Fibroblast of skin of left biceps (primary cell): ENCODE measurements at places on chromosomes 16 and 17.
A peak's percentile ranks its signal among the peaks of the same experiment; 100 is the strongest.

DNA sequence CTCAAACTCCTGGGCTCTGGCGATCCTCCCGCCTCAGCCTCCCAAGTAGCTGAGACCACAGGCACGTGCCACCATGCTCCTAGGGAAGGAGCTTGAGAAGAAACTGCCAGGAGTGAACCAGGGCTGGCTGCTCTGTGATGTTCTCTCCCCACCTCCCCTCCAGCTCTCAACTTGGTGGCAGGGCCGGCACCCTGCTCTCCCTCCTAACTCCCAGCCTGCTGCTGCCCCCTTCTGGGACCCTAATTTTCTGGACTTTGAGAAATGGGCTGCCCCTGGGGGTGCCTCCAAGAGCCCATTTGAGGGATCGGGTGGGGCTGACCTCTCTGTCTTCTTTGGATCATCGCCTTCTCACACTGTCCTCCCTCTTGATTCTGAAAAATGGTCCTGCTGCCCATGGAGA, 14.9 kb upstream of the STAT3 start:
- no peak for DNase-seq

DNA sequence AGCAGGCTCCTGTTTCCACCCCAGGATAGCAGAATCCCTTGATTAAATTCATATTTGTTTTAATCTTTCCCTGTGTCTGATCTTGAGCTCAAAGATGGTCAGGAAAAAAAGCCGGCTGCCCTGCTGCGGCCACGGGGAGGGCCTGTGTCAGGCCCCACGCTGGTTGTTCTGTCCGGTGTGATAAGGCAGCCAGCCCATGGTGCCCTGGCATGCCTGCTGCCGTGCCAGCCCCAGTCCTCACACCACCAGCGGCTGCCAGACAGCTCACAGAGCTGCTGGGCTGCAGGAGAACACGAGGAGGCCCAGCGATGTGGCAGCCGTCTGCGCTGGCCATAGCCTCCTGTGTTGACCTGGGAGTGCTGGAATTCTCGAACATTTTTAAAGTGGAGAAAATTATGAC, 34.7 kb upstream of the BRD7 start:
- no peak for DNase-seq

DNA sequence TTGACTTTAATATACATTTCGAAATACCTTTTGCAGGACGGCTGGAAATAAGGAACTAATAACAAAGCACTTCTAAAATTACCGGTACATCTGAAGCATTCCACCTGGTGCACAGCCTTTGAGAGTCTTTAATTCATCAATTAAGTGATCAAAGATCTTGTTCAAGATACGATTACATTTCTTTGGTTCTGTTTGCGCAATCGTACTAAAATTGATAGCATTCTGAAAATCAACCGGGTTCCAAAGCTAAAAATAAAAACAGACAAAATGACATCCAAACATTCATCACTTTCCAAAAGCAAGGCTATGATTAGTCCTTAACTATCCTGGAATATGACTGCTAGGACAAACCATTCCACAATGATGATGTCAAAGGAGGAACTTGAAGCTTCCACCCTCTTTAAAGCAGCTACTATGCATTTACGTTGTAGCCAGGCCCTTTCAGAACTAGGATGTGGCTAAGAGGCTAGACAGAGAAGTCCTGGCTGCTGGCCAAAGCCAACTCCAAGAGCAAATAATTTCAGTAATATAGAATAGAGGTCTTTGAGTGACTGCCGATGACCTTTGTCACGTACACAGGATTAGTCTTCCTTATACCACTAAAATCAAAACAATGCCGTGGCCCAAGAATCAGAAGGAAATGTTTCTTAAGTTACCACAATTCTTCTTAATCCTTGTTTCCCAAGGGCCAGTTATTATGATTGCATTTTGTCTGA, 299.8 kb upstream of the PSMD7 start:
- DNase-seq: no peak

GRCh38 chr17:35978346-35978745, 3.0 kb downstream of the CCL16 start:
- no peak for DNase-seq

GRCh38 chr16:79493911-79494310, 106.6 kb downstream of the MAF start:
- DNase-seq: no peak

DNA sequence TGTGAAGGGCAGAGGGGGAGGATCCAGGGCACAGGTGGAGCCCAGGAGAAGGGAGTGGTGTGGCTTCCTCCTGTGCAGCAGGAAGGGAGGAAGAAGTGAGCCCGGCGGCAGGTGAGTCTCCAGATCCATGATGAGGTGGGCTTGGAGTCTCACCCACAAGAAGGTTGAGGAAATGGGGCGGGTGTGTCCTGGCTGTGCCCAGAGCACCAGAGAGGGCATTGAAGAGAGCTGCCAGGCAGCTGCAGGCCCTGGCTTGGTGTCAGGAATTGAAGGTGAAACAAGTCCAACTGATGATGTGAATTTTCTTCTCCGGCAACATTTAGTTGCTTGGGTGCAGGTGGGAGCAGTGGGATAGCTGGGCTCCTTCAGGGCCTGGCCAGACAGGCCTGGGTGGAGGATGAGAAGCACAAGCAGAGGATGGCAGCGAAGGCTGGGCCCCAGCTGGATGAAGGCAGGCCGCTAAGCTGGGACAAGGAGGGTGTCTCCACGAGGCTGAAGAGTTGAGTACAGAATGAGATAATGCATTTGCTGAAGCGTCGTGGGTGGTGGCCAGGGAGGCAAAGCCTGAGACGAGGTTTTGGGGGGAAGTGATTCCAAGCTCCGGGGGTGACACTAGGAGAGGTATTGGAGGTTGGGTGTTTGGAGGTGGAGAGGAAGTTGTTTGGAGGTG, 18.3 kb downstream of the NT5M start:
- DNase-seq: no peak

DNA sequence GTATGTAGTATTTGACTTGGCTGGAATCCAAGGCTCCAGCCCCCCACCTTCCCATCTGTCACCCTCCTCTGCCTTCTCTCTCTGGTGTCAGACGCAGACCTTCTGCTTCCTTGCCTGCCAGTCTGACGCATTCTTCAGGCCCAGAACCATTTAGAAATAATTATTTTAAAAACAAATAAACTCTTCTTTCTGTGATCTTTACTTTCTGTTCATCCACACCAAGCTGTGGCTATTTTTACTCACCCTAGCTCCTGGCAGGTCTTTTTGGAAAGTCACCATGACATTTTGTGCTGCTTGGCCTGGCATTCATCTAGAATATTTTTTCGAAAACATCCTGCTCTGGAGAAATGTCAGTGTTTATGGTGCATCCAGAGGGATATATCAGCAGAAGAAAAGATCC, 330.7 kb upstream of the ASIC2 start:
- no peak for DNase-seq

- no peak for DNase-seq
Measured at GRCh38 chr16:20905576-20905975, 5.0 kb downstream of the LYRM1 start.

- DNase-seq: no peak
Measured at GRCh38 chr16:83258366-83258928, 549.3 kb upstream of the HSBP1 start.

- DNase-seq: no peak
Measured at GRCh38 chr17:46191322-46192188, 1.7 kb downstream of the KANSL1 start.

GRCh38 chr16:35146723-35147458, 1687.5 kb downstream of the TP53TG3F start:
- no peak for DNase-seq

- no peak for DNase-seq
Measured at GRCh38 chr17:66790501-66791061, 44.3 kb upstream of the CACNG5 start.

- peak; percentile 88 for DNase-seq
Measured at GRCh38 chr17:77235370-77235941, 94.7 kb downstream of the SEC14L1 start.

DNA sequence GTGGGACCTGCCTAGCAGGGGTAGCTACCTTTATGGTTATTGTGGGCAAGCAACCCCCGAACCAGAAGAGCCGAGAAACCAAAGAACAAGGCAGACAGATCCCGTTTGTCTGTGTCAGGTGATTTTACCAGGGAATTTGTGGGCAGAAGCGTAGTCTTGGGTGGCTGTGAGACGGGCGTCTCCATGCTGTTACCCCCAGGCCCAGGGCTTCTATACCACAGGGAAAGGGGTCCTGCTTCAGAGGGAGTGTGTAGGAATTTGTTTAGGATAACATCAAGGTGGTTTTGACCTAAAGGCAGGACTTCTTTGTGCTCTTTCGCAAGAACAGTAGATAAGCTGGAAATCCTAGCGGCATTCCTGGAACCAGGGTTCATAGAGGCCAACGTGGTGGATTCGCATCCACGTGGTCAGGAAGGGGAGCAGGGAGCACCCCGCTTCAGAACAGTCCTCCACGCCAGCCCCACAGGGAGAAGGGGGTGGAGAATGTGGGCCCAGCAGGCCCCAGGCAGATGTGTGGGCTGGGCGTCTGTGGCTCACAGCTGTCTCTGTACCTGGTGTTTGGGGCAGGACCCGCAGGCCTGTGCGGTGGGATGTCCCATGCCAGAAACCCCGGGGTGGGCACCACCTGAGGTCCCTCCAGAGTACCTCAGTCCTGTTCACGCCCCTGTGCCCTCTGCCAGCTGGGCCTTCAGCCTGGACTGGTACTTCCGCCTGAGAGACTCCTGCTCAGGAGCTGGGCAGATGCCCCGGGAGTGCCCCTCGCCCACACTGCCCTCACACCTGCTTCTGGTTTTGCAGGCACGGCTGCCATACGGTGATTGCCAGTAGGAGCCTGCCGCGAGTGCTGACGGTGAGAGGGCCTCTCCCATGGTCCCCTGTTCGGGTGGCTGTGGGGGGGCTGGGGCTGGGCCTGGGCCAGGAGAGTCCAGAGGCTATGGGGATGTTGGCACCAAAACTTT, 4.1 kb downstream of the DECR2 start:
- no peak for DNase-seq

DNA sequence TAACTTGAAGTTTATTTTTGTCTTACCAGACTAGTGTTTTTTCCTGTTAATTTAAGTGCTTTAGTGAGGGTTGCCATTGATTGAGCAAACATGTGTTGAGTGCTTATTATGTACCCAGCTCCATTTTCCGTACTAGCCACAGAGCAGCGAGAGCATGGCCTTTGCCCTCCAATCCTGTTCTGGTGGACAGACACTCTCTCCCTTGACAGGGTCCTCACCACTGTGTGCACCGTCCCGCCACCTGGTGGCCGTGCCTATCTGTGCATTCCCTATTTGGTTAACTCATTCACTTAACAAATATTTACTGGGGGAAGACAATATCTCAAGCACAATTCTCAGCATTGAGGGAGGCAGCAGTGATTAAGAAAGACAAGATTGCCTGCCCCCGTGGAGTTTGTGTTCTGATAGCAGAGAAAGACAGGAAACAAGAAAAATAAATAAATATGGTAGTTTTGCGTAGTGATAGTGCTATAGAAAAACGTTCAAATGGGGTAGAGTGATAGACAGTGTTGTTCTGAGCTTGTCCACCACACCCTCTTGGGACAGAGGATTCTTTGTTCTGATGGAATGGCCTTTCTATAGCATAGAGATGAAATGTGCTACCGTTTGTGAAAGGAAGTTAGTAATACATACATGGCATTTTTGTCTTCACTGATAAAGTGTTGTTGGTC, 13.0 kb downstream of the CDH13 start:
- no peak for DNase-seq

DNA sequence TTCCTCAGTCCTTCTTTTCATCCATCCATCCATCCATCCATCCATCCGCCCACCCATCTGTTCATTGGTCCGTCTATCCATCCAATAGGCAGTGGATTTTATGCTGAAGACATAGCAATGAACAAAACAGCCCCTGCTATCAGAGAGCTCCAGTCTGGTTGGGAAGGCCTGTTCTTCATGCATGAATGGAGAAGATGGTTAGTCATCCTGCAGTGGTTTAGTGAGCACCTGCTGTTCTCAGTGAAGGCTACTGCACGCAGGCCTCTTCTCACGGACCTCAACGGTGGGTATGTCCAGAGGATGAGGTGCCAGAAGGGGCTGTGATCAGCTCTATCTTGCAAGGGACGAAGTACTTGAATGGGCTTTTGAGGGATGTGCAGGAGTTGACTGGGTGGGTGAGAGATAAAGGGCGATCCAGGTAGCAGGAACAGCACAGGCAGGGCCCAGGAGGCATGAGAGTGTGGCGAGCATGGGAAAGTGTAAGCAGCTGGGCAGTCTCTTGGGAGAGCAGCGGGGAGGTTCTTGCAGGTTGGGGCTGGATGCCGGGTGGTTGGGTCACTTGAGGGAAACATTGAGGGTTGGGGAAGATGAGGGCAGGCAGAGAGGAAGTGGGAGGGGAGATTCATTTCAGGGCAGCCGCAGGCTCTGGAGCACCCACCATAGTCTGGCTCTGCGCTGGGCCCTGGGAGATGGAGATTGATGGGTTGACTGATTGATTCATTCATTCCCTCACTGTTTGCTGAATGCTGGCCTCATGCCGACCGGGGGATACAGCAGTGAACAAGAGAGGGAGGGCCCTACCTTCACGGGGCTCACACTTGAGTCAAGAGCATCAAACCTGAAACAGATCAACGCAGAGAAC, 115.0 kb upstream of the CIBAR2 start:
- no peak for DNase-seq

- DNase-seq: no peak
Measured at GRCh38 chr17:29042679-29043538, at the start of gene PIPOX. Gene PIPOX (plus strand): TSS chr17:29043141. CDS start chr17:29043226, 85 bp downstream.

GRCh38 chr17:77619851-77620250, 338.7 kb upstream of the TNRC6C start:
- DNase-seq: no peak

GRCh38 chr17:80846932-80847331, 144.7 kb upstream of the CHMP6 start:
- no peak for DNase-seq

DNA sequence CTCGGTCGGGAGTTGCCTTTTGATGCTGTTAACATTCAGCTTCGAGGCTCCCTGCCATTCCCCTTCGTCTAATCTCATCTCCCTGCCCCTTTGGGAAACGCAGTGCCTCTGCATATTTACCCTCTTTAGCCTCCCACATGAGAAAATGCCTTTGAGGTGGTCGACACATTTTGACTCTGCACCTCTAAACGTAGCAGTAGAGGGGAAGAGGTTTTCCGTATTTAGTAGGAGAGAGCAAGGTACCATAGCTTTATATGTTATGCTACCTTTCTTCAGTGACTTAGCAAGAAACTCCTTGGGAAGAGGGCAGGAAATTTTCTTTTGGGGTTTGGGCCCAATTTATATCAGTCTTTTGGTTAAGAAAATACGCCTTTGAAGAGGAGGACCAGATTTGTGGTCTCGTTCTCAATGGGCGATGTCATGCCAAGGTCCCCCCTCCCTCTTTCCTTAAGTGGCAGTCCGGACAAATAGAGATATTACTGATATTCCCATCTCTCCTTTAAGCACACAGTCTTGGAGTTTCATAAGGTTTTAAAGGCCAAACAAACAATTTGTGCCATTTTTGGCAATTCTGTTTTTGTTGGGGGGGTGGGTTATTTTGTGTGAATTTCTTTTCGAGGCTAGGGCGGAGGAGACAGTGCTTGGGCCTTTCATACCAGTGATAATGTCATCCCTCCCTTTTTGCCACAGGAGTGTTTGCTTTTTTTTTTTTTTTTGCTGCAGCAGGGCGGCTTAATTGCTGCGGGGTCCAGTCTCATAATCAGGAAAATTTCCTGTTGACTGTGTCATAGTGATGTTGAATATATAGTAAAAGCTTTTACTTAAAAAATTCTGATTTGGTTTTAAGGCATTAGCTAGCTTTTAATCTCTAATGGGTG, 1.5 kb downstream of the PAFAH1B1 start:
- no peak for DNase-seq
